ENCODE measurements at places on chromosomes 6 and 20.

- no peak for DNase-seq
Measured at GRCh38 chr6:50455029-50455428, 258.3 kb upstream of the TFAP2D start.

DNA sequence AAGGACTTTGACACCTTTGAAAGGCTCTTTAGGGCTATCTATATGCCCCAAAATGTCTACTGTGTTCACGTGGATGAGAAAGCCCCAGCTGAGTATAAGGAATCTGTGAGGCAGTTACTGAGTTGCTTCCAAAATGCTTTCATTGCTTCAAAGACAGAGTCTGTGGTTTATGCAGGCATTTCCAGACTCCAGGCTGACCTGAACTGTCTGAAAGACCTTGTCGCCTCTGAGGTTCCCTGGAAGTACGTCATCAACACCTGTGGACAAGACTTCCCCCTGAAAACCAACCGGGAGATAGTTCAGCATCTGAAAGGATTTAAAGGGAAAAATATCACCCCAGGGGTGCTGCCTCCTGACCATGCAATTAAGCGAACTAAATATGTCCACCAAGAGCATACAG, 65.2 kb downstream of the GCNT2 start:
- DNase-seq, result no peak

GRCh38 chr6:7169296-7169721, 61.5 kb downstream of the RREB1 start:
- DNase-seq, result no peak

DNA sequence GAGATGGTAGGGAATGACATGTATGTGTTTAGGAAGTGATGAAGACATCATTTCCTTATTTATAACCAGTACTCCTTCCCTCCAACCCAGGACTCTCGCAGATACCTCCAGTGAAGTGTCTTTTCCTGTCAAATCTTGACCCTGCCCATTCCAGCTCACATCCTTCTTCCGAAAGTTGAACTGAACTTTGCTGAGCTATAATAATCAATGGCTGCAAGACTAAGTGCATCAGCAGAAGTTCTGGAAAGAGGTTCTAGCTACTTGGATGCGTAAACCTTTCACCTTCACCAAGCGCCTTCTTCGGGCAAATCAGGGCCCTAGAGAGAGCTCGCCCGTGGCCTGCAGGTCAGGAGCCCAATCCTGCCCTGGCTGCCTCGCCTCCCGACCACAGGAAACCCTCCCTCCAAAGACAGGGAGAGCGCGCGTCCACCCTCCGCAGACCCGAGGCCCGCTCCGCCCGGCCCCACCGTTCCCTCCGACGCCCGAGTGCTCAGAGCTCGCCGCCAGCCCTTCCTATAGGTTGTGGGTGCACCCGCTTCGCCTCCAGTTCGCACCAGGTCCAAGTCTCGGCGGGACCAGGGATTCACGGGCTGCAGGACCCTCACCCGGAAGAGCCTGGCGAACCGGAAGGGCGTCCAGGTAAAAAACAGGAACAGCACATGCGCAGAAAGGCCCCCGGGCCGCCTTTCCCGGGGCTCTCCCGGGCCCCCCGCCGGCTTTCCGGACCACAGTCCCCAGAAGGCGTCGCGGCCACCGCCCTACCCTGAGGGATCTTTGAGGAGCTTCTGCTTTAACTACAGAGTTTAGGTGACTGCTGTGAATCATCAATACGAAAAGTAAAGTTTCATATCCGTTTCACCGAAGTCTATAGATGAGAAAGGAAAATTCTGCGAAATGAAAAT, at the start of gene ZNF334:
Gene ZNF334, minus strand, starts transcription at position 617 of the 902 bp plus-strand sequence. CDS start 1,457 bp downstream, outside the sequence.
- peak; percentile 0 for DNase-seq

GRCh38 chr6:84641076-84641475, 123.3 kb downstream of the TBX18 start:
- no peak for DNase-seq

DNA sequence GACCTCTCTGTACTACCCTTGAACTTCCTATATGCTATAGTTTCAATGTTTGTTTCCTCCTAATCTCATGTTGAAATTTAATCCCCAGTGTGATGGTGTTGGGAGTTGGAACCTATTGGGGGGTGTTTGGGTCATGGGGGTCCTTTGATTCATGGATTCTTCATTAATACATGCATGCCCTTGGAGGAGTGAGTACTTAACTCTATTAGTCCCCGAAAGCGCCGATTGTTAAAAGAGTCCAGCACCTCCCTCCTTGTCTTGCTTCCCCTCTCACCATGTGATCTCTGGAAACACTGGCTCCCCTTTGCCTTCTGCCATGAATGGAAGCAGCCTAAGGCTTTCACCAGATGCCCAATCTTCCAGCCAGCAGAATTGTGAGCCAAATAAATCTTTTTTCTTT, 31.7 kb downstream of the NCR2 start:
- DNase-seq, result no peak

DNA sequence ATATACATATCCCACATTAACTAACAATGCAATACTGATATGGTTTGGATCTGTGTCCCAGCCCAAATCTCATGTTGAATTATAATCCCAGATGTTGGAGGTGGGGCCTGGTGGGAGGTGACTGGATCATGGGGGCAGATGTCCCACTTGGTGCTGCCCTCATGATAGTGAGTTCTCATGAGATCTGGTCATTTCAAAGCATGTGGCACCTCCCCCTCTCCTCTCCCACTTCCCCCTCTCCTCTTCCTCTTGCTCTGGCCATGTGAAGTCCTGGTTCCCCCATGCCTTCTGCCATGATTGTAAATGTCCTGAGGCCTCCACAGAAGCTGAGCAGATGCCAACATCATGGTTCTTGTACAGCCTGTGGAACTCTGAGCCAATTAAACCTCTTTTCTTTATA, 71.2 kb downstream of the FYN start:
- no peak for DNase-seq

DNA sequence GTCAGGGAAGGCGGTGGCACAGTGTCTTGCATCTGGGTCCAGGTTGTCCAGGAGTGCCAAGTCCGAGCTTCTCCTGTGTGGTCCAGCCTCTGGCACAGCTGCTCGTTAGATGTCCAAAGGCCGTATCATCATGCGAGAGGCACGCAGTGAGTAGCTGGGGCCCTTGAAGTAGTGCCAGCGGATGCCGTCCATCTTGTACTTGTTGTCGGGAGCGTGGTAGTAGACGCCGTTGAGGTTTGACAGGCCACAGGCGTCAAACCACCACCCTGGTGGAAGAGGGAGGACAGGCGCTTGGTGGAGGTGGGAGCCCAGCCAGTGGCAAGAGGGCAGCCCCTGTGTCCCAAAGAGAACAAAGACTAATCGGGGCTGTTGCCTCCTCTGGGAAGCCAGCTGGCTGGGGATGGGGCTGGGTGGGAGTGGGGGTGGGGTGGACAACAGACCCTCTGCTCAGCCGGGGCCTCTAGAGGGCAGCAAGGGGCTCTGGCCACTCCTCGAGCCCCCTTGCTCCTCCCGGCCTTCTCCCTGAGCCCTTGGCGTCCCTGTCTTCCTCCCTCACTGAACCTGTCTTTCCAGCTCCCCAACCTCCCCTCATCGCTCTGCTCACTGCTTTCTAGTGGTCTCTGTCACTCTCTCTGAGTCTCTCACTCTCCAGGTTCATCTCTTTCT, 39.5 kb downstream of the FAM110A start:
- no peak for DNase-seq

DNA sequence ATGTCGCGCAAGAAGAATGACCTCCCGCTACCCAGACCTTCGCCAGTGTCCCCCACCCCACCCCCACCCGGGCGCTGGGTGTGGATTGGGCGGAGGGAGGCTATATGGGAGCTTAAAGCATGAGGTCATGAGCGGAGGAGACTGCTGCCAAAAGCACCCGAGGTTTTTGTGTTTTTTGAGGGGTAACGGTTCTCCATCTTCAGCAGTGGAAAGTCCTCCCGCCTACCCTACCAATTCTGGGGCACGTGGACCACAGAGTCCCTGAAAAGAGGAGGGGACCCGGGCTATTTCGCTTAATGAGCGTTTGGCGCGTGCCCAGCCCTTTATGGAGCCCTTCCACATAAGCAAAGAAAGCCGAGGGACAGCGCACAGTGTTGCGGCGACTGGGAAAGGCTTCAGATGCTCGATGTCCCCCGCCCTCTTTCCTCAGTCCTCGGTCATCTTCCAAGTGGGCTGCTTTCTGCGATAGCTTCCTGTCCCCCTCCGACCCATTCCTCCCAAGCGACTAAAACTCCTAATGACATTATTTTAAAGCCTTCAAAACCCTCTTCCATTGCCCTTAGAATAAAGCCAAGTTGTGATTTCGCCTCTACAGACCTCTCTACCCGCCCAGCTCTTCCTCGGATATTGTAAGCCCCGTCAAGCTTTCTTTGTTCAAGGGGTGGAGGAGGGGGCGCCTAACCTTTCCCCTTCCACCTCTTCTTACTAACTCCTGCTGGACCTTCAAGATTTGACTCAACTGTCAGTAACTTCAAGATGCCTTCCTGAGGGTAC, 2.1 kb upstream of the TRERF1 start:
- no peak for DNase-seq

- DNase-seq, result no peak
Measured at GRCh38 chr6:27847706-27848105, 64.5 kb downstream of the OR2B2 start.

GRCh38 chr6:118252474-118252873, 295.6 kb upstream of the PLN start:
- DNase-seq, result no peak

GRCh38 chr6:71489736-71490135, 201.1 kb downstream of the OGFRL1 start:
- no peak for DNase-seq

DNA sequence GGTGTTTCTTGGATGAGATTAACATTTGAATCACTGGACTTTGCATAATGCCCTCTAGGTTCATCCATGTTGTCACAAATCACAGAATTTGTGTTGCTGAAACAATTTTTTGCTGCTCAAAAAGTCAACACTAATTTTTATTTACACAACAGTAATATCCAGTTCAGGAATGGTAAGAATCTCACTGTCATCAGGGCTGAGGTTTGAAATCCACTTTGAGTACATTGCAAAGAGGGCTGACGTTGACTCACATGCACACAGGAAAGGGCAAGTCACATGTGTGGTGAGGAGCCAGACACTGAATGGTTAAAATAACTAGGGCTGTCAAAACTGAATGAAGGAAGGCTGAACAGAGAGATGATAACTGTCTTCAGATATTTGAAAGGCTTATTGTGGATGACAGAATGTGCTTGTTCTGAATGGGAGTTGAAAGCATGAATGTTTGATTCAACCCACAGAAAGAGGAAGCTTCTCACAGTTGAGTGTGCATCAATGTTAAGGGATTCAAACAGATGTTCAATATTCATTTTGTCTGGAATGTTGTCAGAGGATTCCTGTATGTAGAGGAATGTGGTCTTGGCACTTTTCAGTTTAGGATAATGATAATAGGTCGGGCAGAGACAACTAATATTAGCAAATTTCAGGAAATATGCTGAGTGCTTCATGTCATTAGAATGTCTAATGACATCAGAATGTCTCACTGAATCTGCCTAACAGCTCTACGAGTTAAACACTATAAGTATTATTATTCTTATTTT, 3.6 kb upstream of the ADGRG6 start:
- no peak for DNase-seq

- DNase-seq, result no peak
Measured at GRCh38 chr6:38514399-38514798, 125.3 kb downstream of the BTBD9 start.

DNA sequence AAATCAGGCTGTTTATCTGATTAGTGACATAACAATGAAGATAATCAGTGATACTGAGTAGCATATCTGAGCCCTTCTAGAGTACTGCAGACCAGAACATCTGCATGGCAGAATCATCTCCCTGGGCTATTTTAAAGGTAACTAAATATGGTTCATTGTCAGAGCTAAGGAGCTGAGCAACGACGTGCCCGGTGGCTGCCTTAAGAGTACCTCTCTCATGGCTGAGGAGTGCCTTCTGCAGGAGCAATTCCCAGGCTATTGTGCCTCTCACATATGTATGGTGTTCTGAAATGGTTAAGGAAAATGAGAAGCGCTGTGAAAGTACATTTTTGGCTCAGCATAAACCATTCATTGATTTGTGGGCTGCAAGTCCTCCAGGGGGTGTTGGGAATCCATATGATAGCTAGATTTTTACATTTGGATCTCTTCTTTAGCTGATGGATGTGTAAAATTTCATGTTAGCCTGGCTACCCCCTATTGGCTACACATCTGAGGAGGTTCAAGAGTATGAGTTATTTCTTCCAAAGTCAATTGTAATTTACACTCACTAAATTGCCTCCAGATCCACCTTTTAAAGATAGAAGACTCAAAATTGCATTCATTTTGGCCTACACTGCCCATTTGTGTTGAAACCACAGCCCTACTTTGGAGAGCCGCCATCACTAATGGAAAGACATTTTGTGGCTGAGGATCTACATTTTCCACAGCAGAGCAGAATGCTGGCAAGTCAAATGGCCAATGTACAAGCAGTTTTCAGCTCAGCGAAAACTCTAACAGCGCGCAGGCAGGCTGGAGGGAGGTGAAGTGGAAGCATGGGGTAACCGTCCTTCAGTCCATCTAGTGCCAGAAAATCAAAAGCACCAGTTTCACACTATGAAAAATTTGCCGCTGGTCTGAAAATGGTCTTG, 198.0 kb downstream of the SIM1 start:
- no peak for DNase-seq

- no peak for DNase-seq
Measured at GRCh38 chr6:47072667-47073066, 30.5 kb upstream of the ADGRF1 start.

GRCh38 chr6:169780571-169781091, 29.2 kb downstream of the ERMARD start:
- no peak for DNase-seq

- DNase-seq, result no peak
Measured at GRCh38 chr6:40176152-40176551, 241.9 kb upstream of the MOCS1 start.

DNA sequence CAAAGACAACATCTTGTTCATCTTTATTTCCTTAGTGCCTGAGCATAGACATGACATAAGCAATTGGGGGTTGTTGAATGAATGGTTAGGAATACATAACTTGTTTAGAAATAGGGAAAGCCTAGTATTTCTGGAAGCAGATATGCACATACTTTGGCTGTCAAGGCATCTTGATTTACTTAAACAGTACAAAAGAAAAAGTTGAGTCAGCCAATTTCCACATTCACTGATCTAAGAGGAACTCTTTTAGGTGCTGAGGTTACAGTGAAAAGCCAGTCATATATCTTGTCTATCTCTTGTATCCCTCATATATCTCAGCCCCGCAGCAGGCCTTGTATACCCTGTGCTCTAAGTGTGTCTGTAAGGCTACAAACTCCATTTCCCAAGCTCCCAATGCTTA, 11.6 kb downstream of the ZKSCAN4 start:
- no peak for DNase-seq

GRCh38 chr20:2469991-2470422, 582 bp downstream of the SNRPB start:
- peak; percentile 22 for DNase-seq

DNA sequence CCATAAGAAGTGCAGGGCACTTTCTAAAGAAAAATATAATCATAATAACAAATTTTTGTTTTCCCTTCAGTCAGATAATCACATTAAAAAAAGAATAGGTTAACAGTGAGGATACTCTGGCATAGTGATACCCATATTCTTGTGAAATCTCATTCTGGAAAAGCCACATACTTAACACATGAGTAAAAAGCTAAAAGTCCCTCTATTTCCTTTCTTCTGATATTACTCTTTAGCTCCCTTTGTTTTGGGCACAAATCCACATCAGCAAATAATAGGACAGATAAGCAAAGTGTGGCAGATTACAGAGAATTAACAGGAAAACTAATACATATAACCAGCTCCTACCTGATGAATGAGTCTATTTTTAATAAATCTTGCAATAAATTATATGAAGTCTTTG, 15.8 kb downstream of the SHPRH start:
- DNase-seq, result no peak

Measured in activated CD8-positive, alpha-beta memory T cell treated with anti-CD3 and anti-CD28 coated beads for 1 hour (primary cell).